ENCODE measurements at places on chromosomes 3 and 15.

- DNase-seq, result peak; percentile 16
Observed at GRCh38 chr3:175932586-175932985, 1073.5 kb downstream of the NAALADL2 start.

- DNase-seq, result no peak
Observed at GRCh38 chr15:67873777-67874176, 33.9 kb upstream of the RNU6-1 start.

- DNase-seq, result no peak
Observed at GRCh38 chr3:138375447-138375846, 27.1 kb downstream of the MRAS start.

GRCh38 chr3:127092776-127093175, 100.2 kb upstream of the PRR23E start:
- no peak for DNase-seq

GRCh38 chr15:98906712-98907083, 100.9 kb downstream of the PGPEP1L start:
- peak; percentile 54 for DNase-seq

DNA sequence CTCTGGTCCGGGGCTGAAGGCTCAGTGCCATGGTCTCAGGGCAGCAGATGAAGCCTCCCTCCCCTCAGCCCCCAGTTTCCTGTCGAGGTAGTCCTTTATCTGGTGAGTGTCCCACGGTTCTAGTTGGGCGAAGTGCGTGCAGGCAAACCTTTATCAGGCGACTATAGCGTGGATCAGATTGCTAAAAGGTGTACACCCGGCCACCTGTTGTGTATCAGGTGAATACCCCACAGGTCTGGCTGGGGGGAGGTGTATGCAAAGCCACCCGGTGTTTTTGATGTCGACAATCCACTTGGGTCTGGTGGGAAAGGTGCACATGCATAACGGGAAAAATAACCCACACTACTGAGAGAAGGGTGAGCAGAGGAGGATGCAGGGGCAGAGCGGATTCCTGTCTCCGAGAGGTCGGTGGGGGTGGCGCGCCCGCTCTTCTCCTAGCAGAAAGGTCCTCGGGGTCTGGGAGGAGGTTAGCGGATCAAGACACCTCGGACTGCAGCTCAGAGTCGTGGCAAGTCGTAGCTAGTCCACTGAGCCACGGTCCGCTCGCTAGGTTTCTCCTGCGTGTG, 507 bp downstream of the SLC12A6 start:
- no peak for DNase-seq

- no peak for DNase-seq
Observed at GRCh38 chr15:88019656-88020055, 236.9 kb downstream of the NTRK3 start.

All from cardiac fibroblast (primary cell).